ENCODE measurements at places on chromosomes 2 and 18.
A peak's percentile ranks its signal among the peaks of the same experiment; 100 is the strongest.

- DNase-seq = no peak
These were observed 76.1 kb downstream of the AFF3 start for GRCh38 chr2:100066246-100066645.

GRCh38 chr2:21694079-21694878, 570.5 kb downstream of the TDRD15 start:
- no peak for DNase-seq

GRCh38 chr2:168456521-168457189, 583 bp downstream of the CERS6 start:
- DNase-seq = peak; percentile 33

GRCh38 chr2:185643434-185643833, 95.2 kb upstream of the FSIP2 start:
- DNase-seq = no peak

- no peak for DNase-seq
These were observed 56.9 kb upstream of the CCDC141 start for GRCh38 chr2:179106676-179107428.

DNA sequence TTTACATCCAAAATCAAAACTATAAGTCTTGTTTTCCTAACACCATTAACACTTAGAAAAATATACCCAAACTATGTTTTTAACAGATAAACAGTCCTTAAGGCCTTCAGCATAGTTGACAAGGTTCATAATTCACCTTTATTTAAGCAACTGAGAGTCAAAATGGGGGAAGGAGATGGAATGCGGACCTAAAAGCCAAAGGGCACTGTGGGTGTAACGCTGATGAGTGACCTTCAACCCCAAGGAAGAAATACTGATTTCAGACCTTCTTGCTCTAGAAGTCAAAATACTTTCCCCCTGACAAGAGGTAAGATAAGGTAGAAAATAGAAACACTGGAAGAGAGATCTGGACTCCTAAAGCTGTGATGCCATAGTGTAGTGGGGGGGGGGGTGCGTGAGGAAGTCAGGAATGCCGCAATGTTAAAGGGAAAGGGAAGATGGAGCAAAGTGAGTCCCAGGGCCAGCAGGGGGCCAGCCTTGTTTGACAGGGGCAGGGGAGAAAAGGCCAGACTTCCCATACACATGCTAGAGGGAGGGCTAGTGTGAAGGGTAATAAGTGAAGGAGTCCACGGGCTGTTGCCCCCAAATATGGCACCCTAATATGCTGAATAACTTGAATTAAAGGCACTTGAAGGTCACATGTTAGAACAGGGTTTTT, 31.4 kb downstream of the CCDC93 start:
- DNase-seq = no peak
